ENCODE measurements at places on chromosomes 5 and 9. TPM values are rescaled to one million over a fixed set of nuclear protein-coding genes. Genes with fewer than 3 reads are reported as not detected.

Gene LPAR1
- total RNA-seq: not detected

Gene ARHGEF28
- 34.1 TPM for total RNA-seq

Gene NTNG2
- total RNA-seq: 0.02 TPM

Gene FOXD4L5
- not detected for total RNA-seq

Gene BARHL1
- total RNA-seq: not detected

- no peak for DNase-seq
- H3K36me3 ChIP-seq: no peaks in the 10 kb centered on the region
- H3K4me3 ChIP-seq: no peak overlapping the region
- H3K4me1 ChIP-seq: no peaks in the 10 kb centered on the region
- H3K27ac ChIP-seq: no peak overlapping the region
Observed at GRCh38 chr5:124453221-124454051, 293.0 kb downstream of the ZNF608 start.

- no peaks in the 10 kb centered on the region for H3K27me3 ChIP-seq
- peaks cover 17% of the 10 kb centered on the region for H3K4me1 ChIP-seq
- peaks cover 35% of the 10 kb centered on the region for H3K36me3 ChIP-seq
- DNase-seq: no peak
- H3K4me3 ChIP-seq: no peak overlapping the region
Observed at GRCh38 chr9:33304362-33304761, 14.0 kb downstream of the NFX1 start.

GRCh38 chr9:4489562-4489918, 728 bp upstream of the SLC1A1 start:
- no peak overlapping the region for H3K27ac ChIP-seq
- DNase-seq: no peak
- H3K36me3 ChIP-seq: no peaks in the 10 kb centered on the region
- no peaks in the 10 kb centered on the region for H3K4me1 ChIP-seq

DNA sequence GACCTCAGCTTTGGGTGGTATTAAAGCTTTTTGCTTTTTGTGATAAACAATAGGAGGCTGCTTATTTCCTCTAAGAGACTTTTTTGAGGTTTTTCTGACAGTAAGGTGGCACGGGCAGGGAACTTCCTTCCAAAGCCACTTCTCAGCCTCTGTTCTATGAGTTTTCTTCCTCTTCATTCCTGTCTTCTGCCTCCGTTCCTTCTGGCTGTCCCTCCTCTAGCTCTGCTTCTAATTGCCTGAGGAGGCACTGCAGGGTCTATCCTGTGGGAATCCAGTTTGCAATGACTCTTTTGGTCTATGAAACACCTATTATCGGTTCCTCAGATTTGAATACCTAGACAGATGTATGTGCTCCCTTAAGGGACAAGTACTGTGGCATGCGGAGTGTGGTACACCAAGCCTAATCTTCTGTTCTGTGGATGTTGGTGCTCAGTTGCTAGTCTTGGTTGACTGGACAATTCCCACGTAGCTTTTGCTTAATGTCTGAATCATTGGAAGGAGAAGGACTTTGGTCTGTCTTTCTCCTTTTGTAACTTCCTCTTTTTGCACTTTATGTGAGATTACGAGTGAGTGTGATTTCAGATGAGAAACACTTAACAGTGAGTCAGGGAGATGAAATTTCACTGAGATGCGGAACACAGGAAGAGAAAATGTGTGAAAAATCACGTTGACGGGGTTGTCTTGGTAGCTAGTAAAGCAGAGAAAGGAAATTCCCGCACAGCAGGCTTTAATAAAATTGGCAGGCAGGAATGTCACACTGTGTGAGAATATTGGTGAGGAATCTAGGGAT, 305.2 kb downstream of the EFNA5 start:
- H3K4me1 ChIP-seq: no peaks in the 10 kb centered on the region
- H3K27ac ChIP-seq: no peak overlapping the region
- H3K4me3 ChIP-seq: no peak overlapping the region
- no peaks in the 10 kb centered on the region for H3K27me3 ChIP-seq
- H3K36me3 ChIP-seq: no peaks in the 10 kb centered on the region
- DNase-seq: no peak

All from HepG2 (cell line).